Stimulated activated CD4-positive, alpha-beta T cell treated with anti-CD3 and anti-CD28 coated beads, Interleukin-15, amount 100 ng/mL, for 1 hour (primary cell): ENCODE measurements at places on chromosomes 6 and 20.

DNA sequence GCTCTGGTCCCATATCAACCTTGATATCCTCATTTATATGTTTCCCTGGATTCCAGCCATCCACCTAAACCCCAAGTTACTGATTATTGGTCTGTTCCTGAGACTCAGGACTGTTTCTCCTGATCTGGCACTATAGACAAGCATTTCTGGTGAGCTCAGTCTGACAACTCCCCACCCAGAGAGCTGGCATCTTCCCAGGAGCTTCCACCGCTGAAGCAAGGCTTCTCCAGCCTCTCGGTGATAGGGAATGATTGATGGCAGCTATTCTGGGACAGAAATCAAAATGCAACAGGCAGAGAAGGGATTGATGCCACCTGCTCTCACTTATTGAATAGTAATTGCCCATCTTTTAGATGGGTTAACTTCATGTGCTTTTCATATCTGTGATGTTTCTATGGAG, 169.7 kb upstream of the GGTLC1 start:
- DNase-seq = no peak

DNA sequence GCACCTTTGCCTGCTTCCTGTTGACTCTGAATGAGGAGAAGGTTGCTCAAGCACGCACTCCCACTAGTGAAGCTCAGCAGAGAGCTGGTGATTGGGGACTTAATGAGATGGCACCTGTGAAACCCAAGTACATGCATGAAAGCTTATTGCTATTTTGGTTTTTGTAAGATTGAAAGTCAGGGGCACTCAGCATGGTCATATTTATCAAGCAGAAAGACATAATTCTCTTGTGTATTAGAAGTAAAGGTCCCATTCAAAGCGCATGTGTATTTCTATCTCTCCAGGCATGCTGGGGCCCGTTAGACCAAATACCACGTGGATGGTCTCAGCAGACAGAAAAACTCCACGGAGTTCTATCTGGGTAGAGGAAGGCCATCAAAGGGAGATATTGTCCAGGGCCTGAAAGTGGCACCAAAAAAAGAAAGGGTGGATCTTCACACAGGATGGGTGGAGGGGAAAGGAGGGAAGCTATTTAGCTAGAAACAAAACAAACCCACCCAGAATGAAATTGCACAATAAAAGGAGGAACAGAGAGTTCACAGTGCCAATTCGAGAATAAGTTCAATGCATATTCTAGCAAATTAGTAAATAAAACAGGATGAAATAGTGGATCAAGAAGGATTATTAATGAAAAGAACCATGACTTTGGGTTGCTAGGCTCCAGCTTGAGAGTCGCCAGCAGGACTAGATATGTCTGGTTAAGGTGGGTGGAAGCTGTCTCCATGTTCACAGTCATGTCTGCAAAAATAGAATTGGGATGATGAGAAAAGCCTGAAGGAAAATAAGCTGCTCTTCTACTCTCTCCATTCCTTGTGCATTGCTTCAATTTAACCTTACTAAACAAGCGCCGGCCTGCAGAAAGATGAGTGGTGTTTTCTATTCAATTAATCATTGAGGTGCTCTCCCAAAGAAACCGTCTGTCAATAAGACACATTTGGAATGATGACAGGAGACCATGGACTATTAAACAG, 224.9 kb upstream of the DTNBP1 start:
- DNase-seq = no peak

DNA sequence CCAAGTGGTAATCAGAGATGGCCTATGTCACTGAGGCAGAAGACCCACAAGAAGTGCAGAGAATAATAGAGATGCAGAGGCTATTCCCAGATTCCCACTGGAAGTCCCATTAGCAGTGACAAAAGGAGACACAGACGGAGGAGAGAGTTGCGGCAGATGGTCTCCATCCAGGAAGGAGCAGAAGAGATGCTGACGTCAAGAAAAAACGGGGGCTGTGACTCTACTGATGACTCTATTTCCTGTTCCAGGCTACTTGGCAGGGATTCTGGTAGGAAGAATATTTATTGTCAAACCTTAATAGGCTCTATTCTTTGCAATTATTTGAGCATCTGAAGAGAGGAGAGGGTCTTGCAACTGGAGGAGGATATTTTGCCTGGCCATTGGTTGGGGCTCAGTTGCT, 246.0 kb upstream of the ECI2 start:
- no peak for DNase-seq

GRCh38 chr6:130765181-130765727, 62.0 kb upstream of the SMLR1 start:
- no peak for DNase-seq

- no peak for DNase-seq
These were observed 91.4 kb upstream of the RNF217 start for GRCh38 chr6:124870611-124871459.

GRCh38 chr20:10200330-10200729, 18.3 kb upstream of the SNAP25 start:
- no peak for DNase-seq

- DNase-seq = no peak
These were observed 3.1 kb downstream of the NOL4L start for GRCh38 chr20:32581839-32582658.

- DNase-seq = no peak
These were observed 661.6 kb downstream of the DHX35 start for GRCh38 chr20:39623584-39624234.

GRCh38 chr6:47741807-47742206, 40.0 kb upstream of the OPN5 start:
- DNase-seq = no peak

- peak; percentile 2 for DNase-seq
These were observed 56.2 kb upstream of the EDN1 start for GRCh38 chr6:12233693-12234571.

- no peak for DNase-seq
These were observed 47.5 kb upstream of the JAG1 start for GRCh38 chr20:10721137-10721896.

DNA sequence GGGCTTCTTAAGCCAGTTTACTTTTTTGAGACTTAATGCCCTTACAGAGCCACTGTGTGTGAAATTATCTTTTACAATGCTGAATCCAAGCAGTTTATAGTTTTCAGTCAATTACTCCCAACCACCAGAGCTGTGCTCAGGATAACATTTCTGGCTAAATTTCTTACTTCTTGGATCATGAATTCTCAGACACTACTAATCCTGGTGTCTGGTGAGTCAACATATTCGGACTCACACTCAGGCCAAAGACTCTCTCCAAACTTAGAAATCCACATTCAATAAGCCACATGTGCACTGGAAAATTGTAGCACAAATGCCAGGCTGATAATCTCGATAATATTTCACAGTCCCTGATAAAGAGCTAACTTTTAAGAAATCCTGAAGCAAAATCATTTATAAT, 49.0 kb downstream of the PTPRT start:
- no peak for DNase-seq

DNA sequence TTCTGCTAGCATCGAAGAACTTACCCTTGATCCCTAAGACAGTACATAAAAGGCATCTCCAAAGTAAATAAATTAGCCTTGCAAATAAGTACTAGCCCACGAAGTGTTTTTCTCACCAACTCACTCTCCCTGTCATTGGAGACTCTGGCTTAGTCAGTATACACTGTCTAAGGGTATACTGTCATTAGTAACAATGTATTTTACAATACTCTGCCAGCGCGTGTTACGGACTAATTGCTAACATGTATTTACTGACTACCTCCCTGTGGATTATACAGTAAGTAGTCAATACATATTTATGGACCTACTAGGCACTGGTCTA, 72.1 kb downstream of the NFATC2 start:
- DNase-seq = no peak

DNA sequence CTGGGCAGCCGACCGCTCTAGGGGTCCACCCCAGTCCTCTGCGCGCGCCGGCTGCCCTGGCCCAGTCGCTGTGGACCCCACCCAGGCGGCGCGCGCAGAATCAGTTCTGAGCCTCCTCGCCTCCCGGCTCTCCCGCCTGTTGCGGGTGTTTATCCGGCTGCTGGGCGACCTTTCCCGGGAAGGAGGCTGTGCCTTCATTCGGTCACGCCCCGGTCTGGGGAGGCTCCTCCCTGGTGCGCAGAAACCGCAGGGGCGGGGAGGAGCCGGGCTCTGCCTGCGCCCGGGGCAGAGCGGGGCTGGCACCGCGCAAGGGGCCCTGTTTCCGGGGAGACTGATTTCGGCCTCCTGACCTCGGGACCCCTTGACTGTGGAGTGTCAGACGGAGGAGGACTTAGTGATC, 80.8 kb upstream of the EYS start:
- DNase-seq = no peak

DNA sequence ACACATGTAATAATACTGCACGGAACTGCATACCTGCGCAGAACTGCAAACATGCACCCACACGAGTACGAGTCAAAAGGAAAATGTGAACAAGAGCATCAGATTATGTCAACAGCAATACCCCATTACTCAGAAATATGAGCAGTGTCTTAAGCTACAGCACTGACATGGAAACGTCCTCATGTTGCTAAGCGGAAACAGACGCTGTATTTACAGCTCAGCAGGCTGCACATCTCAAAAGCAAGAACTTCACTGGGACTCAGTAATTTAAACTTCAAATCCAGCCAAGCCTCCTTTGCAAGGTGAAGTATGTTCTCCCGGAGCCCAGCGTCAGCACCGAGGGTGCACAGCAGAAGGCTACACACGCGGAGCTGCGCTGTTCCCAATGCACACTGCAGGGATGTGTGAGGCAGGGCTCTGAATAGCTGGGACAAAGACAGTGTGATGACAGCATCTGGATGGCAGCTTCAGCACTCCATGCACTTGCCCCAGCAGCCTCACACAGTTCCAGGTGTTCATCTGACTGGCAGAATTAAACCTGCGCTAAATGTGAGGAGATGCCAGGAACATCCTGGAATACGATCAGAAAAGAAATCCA, 202.8 kb downstream of the WDR27 start:
- DNase-seq = no peak
